Left hindlimb (tissue), 1 donor: ENCODE measurements at places on chromosomes 12 and 14.

DNA sequence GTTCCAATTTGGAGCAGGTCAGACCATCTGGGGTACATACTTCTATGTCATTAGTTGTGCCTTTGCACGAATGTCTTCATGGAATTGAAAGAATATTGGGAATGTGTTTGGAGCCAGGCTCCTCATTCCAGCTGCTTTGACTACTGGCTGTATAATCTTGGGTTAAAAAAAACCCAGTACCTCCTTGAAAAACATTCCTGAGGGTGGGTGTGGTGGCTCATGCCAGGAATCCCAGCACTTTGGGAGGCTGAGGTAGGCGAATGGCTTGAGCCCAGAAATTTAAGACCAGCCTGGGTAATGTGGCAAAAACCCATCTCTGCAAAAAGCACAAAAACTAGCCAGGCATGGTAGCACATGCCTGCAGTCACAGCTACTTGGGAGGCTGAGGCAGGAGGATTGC, 125.6 kb downstream of the TTC8 start:
- DNase-seq, result no peak

DNA sequence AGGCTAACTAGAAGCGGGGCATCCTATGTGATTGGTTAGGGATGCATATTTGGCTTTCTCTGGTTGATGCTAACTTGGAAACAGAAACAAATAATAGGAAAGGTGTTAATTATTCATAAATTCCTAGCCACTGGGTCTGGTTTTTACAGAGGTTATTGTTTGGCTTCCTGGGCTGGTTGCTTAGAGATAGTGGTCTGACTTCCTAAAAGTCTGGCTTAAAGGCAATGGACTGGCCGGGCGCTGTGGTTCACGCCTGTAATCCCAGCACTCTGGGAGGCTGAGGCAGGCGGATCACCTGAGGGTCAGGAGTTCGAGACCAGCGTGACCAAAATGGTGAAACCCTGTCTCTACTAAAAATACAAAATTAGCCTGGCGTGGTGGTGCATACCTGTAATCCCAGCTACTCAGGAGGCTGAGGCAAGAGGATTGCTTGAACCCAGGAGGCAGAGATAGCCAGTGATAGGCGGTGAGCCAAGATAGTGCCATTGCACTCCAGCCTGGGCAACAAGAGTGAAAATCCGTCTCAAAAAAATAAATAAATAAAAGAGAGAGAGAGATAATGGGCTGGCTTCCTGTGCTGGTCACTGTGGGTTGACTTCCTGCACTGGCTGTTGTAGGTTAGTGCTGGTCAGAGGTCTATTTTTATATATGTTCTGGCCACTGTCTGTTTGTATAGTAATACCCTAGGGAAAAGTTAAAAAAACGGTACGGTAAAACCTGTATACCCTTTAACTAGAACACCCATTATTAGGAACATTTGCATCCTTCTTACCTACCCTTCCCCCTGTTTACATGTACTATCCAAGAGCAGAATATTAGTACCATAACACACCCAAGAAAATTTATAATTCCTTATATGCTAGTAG, 24.1 kb downstream of the OR6S1 start:
- DNase-seq, result no peak

- no peak for DNase-seq
Observed at GRCh38 chr12:116087399-116087798, 190.1 kb downstream of the MED13L start.

- DNase-seq, result no peak
Observed at GRCh38 chr14:94079891-94080620, 946 bp downstream of the DDX24 start.

GRCh38 chr12:43973385-43973784, 137.5 kb downstream of the TMEM117 start:
- DNase-seq, result no peak

DNA sequence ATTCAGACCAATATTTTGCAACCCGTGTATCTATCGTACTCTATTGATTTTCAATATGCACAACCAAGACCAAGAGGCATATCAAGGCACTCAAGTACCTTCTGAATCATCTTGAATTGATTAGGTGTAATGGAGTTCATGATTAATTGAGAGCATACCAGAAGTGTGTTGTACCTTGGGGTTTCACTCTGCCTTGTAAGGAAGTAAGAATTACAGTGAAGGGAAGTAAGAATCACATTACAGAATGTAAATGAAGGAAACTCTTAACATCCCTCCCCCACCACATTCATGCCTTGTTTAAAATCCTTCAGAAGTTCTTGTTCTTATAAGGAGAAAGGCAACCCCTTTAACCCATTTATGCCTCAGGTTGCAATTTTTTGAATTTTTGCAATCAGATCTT, 5.4 kb upstream of the MGAT4C start:
- no peak for DNase-seq

DNA sequence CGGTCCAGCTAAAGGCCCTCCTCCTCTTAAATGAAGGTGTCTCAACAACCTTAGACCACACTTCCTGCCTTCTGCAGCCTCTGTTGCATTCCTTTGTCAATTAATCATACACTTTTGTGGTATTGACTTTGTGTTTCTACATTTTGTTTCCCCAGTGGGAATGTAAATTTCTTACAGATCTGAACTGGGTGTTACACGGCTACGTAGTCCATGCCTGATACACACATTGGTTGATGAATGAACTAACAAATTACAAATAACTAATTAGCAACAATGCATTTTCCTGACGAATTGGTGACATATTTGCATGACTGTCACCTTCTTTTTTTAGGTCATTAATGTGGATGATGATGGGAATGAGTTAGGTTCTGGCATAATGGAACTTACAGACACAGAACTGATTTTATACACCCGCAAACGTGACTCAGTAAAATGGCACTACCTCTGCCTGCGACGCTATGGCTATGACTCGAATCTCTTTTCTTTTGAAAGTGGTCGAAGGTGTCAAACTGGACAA, 15.2 kb upstream of the CCT2 start:
- DNase-seq, result no peak

DNA sequence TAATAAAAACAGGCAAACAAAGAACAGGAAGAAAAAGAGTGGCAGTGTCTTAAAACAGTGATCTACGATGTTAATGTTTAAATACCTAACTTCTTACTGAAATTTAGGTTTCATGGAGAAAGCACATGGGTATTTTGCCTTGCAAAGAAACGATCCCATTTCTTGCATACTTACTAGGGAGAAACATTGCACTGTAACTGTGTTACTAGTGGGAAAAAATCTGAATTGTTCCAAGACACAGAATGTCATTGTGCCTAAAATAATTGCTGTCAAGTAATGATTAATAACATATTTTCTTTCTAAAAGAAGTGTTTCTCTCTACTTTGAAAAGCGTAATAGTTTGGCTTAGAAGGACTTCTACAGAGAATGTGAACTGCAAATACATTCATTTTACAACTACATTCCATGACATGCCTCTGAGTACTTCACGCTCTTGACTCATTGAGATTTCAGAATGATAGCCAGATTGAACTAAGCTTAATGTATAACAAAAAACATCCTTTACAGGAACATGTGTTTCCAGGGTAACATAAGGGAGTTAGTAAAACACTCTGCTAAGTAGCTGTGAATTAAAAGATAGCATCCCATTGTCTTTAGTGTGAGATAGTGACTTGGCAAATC, 256.2 kb upstream of the CPNE8 start:
- no peak for DNase-seq
